ENCODE measurements at places on chromosomes 12 and 14.

- DNase-seq = no peak
Observed at GRCh38 chr12:79911889-79912656, 22.8 kb downstream of the PPP1R12A start.

GRCh38 chr12:129911428-129912049 is 7.7 kb upstream of the TMEM132D start:
- DNase-seq = no peak

DNA sequence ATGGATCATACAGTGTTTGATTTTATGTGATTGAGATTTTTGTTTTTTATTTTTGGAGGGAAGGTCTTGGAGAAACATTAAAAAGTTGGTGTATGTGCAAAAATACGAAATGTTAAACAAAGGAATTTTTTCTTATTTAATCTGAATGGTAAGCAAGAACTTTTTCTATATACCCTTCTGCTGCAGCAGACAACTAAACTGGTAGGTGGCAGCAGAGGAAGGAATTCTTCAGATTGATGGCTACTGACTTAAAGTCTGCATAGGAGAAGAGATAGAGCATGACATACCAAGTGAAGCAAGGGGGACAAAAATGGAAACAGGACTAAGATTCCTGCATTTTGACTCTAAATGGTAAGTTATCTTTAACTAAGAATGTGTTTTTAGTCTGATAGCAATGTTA is 42.0 kb upstream of the A2ML1 start:
- peak; percentile 38 for DNase-seq

DNA sequence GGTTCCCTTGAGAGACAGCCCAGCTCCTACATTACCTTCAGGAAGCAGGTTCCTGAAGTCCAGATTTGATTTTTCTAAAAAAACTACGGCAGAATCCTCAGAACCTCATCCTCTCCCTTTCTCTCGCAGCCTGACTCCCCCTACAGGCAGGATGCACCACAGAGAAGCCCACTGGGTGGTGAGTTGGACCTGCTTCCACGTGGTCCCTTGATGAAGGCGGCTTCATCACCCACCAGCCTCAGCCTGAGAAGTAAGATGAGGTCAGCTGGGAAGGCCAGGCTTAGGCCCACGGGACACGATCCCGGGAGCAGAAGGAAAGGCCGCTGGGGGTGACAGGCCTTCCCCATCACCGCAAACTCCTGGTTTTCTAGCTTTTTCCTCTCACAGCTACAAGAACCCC is 83.0 kb downstream of the ACTN1 start:
- DNase-seq = no peak

DNA sequence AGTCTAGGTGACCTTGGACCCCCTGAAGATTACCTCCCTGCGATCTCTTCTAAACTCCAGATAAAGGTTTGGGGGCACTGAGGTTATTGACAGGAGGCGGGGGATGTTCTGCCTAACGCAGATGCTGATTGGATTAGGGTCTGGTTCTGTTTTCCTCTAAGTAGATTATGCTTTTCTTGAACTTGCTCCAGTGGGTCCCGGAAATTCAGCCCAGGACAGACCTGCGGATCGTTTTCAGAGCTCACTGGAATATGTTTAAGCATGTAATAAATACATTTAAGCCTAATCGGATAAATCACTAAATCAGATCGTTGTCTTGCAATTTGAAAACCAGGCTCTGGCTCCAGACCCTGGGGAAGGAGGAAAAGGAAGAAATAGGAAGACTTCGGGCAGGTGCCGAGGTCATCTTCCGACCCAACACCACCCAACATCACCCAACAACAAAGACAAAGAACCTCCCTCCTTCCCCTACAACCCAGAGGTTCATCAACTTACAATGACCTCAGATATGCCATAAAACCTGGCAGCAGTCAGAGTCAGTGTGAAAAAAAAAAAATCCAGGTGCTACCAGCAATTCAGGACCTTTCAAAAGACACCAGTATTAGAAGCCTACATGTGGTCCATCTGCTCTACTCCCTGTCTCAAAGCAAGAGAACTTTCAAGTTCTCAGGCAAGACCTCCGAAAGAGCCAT is 148.4 kb downstream of the KSR2 start:
- DNase-seq = no peak

DNA sequence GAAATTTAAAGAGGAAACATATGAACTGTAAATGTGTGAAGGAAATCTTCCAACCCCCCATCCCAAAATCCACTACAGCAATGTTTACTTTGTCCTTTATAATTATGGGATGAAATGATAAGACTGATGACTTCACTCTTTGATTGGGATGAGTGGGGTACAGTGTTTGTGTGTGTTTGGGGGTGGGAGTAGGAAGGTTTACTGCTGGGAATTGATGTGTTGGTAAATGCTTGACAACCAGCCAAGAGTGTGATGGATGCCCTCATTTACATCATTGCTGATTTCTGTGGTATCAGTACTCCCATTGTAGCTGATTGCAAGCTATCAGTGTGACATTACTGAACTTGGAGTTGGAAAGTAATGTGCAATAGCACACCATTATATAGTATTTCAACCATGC is 90.9 kb downstream of the KCNMB4 start:
- no peak for DNase-seq

- no peak for DNase-seq
Observed at GRCh38 chr12:52007982-52008510, 1.3 kb downstream of the TAMALIN start.

GRCh38 chr14:58662018-58662417 is 24.3 kb downstream of the DACT1 start:
- no peak for DNase-seq

All from foreskin melanocyte (primary cell).